ENCODE measurements at places on chromosomes 1 and 21.

GRCh38 chr1:183903101-183903500, 98.2 kb downstream of the RGL1 start:
- no peak for DNase-seq

- DNase-seq: no peak
Measured at GRCh38 chr1:228851193-228851592, 115.9 kb downstream of the RHOU start.

GRCh38 chr1:44713321-44713781, 17.6 kb downstream of the RNU5D-1 start:
- DNase-seq: no peak

- no peak for DNase-seq
Measured at GRCh38 chr1:25537153-25537831, 6.1 kb upstream of the LDLRAP1 start.
